Activated T-cell treated with anti-CD3 and anti-CD28 coated beads, Interleukin-2, amount 50 U/mL, for 4 hours (primary cell): ENCODE measurements at places on chromosomes 2 and 18. TPM values are rescaled to one million over a fixed set of nuclear protein-coding genes. Genes with fewer than 3 reads are reported as not detected.

The CHST10 gene
- 10.3 TPM for total RNA-seq

DNA sequence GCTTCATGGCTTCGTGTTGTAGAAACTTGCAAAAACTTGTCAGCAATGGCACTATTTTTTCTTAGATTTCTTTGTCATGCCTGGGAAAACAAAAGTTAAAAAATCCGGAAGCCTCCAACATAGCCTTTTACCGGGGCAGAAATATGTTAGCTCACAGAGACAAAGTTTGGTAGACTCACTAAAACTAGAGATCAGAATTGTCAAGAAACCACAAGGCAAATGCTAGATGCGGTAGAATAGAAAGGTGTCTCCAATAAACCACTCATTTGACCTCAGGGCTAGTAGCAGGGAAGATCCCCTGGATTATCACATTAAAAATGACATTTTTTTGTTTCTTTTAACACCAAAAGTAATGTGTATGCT is 405 bp downstream of the CASP10 start:
- DNase-seq = no peak

The ANKRD30B gene
- not detected for total RNA-seq

The TRABD2A gene
- total RNA-seq = 21.2 TPM

DNA sequence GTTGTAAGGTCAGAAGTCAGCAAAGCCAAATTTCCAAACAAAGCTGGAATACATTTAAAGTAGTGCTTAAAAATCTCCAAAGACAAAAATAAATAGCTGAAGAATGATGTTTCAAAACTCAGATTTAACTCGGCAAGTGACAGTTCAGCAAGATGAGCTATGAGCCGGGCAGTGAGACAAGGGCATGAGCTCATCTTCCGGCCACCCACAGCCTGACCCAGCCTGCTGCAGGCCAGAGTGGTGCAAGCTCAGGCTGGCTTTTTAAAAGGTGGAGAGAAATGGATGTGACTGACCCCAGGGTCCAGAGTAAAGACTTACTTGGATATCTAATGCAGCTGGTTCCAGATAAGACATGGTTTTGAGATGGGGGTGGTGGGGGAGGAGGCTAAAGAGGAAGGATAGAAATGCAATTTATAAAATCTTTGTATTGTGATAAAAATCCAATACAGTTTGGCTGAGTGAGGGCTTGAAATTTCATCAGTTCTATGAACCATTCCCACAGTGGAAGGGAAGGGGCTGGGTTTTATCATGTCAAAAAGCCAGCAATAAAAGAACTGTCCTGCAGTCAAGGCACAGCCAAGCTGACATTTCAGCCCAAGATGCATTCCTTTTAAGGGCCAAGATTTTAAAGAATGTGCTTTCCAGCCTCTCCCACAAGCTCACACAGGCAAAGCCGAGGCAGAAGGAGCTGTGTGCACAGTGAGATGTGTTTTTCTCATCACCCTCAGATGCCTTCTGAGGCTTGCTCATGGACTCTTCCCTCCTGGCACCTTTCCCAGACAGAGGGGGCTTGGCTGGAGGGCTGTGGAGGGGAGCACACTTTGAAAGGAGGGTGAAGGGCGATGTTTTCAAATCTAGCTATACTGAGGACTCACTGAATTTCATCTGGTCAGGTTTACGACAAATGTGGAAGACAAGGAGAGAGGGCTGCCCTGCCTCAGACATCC is 97.9 kb upstream of the KLHL29 start:
- no peak for DNase-seq

The OTOS gene
- not detected for total RNA-seq

DNA sequence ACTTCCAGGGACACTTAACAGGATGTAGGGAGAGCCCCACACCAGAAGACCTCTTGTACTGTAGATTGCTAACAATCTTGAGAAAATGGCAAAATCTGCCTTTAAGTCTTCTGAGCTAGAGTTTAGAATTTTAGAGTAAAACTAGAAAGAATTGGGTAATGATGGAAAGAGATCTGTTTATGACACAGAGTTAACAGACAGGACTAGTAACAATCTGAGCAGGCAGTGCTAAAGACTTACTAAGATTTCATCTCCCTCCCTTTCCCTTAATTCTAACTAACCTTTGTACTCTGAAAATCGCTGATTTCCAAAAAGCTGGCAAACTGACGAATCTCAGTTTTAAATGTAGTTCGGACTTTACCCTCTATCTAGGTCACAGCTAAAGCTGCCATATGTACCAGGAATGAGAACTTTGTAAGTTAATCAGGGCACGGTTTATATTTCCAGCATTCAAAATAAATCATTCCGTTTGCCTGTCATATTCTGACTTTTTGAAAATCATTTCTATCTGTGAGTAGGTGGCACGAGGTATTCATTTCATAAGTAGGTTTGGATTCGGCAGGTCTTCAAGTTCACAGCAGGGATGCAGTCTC is 256.5 kb upstream of the EPAS1 start:
- DNase-seq = no peak

The TRIM43 gene
- total RNA-seq = not detected

DNA sequence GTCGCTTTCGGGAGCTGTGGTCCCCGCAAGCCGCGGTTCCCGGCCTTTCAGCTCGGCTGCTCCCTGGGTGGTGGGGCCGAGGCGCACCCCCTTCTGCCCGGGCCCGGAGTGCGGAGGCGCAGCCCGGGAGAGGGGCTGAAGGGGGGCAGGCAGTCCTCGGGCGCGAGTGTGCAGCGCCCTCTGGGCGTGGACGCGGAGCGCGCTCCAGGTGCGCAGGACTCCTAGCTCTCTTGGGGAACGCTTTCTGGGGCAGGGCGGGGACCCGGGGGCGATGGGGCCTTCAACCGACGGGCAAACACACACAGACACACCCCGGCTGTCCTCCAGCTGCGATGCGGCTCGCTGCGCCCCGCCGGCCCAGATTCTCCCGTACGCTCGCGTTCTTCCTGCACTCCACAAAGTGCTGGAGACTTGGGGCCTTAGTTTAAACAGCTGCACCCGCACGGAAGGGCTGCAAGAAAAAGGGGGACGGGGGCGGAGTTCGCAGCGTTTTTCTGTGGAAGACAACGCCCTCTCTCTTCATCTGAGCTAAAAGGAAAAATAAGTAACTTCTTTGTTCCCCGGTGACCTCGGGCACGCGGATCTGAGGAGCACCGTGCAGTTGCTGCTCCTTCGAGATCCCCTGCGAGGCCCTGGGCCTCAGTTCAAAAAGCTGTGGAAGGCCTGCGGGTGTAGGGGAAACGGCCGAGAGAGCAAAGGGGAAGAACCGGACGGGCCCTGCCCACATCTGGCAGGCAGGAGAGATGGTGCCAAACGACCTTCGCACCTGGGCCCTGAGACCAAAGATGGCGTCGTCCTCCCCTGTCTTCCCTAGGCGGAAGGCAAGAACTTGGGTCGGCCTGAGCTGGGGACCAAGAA is 593 bp upstream of the SDC1 start:
- no peak for DNase-seq

GRCh38 chr2:153953761-153954160 is 82.0 kb downstream of the GALNT13 start:
- no peak for DNase-seq

DNA sequence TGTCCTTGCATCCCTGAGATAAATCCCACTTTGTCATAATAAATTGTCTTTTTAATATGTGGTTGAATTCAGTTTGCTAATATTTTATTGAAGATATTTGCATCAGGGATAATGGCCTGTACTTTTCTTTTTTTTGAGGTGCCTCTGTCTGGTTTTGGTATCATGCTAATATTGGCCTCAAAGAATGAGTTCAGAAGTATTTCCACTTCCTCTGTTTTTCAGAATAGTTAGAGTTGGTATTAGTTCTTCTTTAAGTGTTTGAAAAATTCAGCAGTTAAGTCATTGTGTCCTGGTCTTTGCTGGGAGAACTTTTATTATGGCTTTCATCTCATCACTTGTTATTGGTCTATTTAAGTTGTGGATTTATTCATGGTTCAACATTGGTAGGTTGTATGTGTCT is 464.1 kb upstream of the CRIM1 start:
- DNase-seq = no peak
